ENCODE measurements at places on chromosomes 7 and 10.
A peak's percentile ranks its signal among the peaks of the same experiment; 100 is the strongest.

DNA sequence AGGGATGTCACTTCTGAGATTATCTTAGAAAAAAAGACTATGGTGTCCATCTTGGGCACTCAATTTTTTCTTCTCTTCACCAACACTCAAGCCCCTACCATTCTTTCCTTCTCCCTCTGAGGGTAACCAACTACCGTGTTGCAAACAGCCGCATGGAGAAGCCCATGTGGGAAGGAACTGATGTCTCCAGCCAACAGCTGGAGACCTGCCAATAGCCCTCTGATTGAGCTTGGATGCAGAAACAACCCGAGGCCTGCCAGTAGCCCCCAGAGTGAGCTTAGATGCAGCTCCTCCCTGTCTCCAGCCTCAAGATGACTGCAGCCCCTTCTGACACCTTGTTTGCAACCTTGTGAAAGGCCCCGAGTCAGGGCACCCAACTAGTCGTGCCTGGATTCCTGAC, 36.4 kb upstream of the CHCHD3 start:
- no peak for DNase-seq

- DNase-seq, result no peak
These were observed 12.1 kb upstream of the STK17A start for GRCh38 chr7:43570688-43571365.

GRCh38 chr7:135514856-135515255, 5.0 kb upstream of the CNOT4 start:
- no peak for DNase-seq

DNA sequence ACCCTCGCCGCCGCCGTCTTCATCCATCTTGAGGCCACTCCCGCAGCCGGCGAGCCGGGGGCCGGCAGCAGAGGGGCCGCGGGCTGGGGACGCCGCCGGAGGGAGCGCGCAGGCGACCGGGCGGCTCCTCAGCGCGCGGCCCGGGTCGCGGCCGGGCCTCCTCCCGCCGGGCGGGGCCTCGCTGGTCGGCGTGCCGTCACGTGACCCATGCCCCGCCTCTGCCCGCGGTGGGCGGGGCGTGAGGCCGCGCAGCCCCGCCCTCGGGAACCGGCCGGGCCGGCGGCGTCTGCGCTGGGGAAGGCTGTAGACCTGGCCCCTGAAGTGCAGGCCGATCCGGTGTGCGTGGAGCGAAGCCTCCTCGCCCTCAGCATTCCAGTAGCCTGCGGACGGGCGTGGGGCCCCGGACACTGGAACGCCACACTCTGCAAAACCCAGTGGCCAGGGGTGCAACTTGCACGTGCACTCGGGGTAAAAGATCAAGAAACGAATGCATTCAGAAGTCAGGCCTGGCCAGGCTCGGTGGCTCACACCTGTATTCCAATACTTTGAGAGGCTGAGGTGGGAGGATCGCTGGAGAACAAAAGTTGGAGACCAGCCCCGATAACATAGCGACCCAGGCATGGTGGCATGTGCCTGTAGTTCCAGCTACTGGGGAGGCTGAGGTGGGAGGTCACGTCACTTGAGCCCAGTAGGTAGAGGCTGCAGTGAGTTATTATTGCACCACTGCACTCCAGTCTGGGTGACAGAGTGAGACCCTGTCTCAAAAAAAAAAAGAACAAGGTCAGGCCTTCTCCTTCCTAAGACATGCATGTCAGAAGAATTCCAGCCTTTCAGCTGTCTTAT, at the start of gene CYTH3:
Gene CYTH3, minus strand, starts transcription at position 144 of the 843 bp plus-strand sequence. Its CDS starts 117 bp downstream, at position 27.
- DNase-seq, result peak; percentile 73

DNA sequence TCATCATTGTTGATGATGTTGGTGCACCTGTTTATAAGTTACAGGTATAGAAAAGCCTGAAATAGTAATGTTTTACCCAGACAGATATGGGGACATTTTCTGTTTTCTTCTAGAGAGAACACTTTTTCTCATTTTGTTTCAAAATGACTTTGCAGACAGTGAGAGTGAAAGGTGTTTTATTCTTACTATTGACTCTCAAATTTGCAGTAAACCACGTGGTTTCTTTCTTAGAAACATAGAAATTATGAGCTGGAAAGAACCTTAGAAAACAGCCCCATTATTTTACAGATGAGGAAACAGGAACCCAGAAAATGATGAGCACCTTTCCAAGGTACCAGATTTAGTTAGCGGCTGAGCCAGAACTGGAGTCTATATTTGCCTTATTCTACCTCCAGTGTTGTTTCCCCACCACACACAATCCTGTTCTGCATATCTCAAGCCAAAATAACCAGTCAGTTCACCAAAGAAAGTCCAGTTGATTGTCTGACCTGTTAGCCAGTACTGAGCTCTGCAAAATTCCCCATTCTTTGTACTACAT, 138.9 kb upstream of the AHR start:
- DNase-seq, result no peak

DNA sequence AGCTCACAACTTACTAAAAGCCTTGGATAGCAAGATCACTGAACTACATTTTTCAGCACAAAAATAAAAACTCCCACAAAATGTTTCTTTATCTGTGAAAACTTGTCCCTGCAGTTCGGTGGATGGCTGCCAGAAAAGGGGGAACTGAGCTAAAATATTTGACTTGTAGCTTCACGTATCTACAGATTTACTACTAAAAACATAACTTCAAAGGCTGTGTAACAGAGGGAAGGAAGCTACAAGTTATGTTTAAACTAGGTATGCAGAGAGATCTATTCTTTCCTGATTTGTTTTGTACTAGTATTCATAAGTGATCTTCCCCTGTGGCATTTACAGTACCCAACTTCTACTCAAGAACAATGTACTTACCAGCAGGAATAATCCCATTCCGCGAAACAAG, 25.1 kb downstream of the SGCE start:
- DNase-seq, result no peak

DNA sequence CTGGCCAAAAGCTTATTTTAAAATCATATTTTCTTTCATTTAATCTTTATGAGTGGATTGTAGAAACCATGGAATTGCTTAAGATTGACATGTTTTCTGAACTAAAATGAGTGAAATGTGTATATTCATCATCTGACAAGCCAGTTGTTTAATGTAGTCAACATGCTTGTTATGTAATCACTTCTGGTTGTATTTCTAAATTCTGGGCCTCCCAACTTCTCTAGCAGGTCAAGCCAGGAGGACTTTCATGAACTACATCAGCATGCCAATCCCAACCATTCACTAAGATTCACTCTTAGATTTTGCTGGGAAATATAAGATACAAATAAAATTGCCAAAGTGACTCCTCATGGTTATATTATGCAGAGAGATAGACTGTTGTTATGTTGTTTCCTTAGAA, 21.1 kb upstream of the MAP3K8 start:
- no peak for DNase-seq
